ENCODE measurements at places on chromosomes 11 and 22.
A peak's percentile ranks its signal among the peaks of the same experiment; 100 is the strongest.

DNA sequence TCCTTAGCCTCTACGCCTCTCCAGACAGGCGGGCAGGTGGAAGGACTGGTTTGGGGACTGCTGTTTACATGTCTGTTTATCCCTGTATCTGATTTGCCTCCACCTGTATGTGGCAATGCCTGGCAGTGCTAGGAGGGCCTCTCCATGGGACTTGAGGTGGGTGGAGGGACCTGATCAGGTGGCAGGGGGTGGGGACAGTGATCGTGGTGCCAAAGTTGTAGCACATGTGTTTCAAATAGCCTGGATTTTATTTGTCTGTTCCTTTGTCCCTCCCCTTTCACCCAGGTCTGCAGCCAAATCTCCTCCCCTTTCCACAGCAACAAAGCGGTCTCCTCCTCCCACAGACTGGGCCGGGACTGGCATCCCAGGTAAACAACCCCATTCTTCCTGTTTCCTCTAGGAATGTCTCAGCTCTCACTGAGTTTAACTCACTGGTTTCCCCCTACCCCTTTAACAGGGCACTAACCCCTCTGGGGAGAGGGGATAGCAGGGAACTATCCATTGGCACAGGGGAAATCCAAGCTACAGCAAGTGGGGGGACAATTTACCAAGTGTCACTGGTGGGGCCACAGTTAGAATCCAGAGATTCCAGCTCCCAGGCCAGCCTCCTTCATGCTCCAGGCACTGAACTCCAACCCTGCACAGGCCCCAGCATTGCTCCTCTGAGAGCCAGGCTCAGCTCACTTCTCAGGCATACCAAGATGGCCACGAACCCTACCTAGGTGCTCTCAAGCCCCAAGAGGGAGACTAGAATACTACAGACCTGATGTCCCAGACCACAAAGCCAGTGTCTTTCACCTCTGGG, 22.9 kb upstream of the TLCD5 start:
- no peak for DNase-seq

DNA sequence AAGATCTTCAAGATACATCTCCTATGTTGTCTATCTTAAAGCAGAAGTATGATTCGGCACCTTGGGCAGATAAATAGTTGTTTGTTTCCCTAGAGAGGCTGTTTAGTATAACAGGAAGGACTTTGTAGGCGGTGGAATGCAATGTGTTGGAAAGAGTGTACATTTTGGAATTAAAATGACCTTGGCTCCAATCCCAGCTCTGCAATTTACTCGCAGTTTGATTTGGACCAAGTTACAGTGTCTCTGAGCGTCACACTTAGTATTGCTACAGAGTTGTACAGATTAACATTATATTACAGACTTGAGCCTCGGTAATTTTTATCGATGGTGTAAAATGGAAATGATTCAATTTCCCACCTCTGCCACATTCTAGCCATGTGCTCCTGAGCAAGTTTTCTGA, 265.3 kb downstream of the OPCML start:
- no peak for DNase-seq

DNA sequence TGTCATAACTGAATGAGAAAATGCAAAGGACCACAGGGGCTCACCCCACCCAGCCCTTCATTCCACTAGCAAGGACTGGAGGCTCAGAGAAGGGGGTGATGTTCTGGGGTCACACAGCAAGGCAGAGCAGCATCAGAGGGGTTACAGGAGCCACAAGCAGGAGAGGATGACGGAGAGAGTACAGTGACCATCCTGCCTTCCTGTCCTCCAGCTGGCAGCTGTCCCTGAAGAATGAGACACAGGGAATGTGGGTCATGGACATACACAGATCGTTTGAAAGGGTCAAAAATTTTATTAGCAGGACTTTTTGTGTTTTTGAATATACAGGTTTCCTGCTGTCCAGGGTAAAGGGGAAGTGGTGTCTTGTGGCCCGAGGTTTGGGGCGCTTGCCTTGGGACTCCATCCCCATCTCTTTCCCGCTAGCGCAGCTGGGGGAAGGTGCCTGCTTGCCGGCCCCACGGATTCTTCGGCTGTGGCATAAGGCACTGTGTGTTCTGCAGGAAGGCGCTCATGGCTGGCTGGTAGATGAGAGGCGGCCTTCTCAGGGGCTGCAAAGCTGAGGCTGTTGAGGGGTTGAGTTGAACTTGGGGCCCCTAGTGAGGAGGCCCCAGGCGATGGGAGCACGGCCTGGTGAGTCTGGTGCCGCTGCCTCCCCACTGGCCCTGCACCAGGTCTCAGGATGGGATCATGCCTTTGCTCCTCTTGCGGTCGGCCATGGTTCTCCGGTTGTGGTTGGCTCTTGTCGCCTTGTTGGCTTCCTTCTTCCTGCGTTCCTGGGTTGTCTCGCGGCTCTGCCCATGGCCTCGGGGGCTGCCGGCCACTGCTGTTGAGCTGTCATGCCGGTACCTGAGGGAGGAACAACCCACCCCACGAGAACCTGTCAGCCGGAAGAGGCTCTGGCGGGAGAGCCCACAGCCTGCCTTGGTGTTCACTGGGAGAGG, 21.4 kb downstream of the UQCR10 start:
- DNase-seq, result no peak

GRCh38 chr22:35397095-35397904, 2.6 kb upstream of the MCM5 start:
- no peak for DNase-seq

DNA sequence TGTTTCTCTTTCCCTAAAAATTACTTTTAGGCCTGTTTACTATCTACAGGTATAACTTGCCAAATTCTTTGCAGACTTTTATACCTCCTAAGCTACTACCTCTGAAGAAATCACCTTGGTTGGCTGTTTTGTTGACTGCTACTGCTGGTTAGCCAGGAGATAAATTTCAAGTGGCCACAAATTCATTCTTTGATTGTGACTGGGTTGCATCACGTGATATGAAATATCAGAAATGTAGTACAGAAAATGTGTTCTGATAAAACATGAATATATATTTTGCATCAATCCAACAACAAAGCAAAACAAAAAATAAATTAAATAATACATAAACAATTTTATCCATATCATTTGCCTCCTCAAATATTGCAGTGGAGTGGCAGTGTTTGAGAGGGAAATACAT, 291.1 kb downstream of the CNTN5 start:
- DNase-seq, result no peak

DNA sequence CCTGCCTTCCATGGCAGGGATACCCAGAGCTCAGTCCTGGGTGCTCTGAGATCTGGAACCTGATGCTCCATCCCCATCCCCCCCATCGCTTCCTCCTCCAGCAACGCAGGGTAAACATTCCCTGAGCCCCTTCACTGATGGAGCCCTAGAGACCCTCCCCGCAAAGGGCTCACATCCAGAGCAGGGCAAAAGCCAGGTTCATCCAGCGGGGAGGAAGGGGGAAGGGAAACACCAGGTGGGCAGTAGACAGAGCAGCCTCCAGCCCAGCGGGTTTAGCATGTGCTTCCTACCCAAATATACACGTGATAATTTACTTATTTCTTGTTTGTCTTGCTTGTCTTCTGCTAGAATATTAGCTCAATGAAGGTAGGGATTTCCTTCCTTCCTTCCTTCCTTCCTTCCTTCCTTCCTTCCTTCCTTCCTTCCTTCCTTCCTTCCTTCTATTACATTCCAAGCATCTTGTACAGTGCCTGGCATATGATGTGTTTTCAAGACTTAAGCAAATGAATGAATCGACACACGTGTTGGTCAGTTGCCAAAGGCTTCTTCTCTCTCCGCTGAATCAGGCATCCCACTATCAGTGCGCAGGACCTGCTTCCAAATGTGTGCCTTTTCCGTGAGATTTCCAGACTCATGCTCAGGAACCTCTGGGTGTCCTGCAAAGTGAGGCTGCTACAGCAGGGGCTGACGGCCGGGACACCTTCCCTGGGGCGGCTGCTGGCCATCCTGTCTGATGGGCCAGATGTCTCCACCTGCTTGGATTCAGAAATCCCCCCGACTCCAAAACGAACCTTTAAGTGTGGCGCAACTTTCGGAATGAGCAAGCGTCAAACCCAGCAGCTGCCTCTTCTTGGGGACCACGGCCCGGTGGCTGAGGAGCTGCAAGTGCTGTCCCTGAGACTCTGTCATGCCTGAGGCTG, 955.1 kb downstream of the BRD1 start:
- no peak for DNase-seq

GRCh38 chr11:124610295-124610694, 933 bp upstream of the PANX3 start:
- DNase-seq, result no peak

DNA sequence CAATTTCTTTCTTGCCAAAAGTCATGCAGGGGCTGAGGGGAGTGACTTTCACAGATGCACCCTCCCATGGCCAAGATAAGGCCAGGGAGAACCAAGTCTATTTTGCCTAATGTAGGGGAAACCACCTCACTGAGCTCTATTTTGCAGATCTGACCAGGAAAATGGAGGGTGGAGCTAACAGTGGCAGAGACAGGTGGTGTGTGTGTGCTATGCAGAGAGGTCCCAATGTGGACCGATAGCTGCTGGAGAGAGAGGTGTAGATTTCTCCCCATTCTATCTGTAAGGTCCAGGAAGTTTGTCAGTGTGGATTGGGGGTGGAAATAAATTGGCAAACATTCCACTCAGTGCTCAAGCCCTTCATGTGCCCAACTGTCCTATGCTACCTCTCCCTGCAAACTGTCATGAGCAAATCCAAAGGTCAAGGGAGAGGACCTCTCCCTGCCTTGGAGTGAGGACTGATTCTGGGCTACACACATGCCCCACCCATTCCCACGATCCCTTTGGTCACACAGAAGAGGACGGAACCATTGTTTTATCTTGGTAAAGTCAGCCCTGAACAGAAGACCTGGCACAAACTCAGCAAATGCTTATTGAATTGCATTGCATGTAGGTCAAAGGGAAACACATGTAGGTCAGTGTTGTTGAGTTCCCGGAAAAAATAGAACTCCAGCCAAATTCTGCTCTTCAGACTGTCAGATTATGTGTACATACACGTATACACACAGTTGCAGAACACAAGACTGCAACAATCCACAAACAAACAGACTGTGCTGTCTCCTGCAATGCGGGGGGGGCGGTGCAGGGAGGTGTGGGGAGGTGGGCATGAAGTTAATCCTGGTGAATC, 65.9 kb downstream of the C11orf58 start:
- DNase-seq, result peak; percentile 62

- DNase-seq, result peak; percentile 86
Measured at GRCh38 chr22:28750471-28750881, 8.6 kb downstream of the HSCB start.

- peak; percentile 92 for DNase-seq
Measured at GRCh38 chr11:68012843-68013610, 2.9 kb downstream of the ALDH3B1 start.

- DNase-seq, result no peak
Measured at GRCh38 chr11:22860241-22860640, at the start of gene CCDC179. Gene CCDC179 (minus strand): TSS chr11:22860474. CDS start chr11:22860421, 53 bp downstream.

- peak; percentile 55 for DNase-seq
Measured at GRCh38 chr11:9758637-9759518, 95.0 kb downstream of the SWAP70 start.

DNA sequence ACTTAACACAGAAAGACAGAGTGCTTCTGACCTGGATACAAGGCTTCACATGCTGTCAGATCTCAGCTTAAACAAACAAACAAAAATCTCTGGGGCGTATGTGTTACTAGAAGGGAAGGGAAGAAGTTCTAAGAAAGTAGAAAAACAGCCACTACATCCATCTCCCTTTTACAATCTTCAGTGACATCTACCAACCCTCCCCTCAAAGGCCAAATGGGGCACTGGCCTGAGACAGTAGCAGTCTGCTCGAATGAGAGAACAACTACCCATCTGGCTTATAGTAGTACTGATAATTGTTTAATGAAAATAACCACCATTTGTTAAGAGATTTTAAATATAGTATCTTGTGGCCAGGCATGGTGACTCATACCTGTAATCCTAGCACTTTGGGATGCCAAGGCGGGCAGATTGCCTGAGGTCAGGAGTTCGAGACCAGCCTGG, 29.4 kb downstream of the CCDC83 start:
- peak; percentile 31 for DNase-seq

- DNase-seq, result peak; percentile 58
Measured at GRCh38 chr11:66956689-66957290, 1.4 kb downstream of the PC start.

DNA sequence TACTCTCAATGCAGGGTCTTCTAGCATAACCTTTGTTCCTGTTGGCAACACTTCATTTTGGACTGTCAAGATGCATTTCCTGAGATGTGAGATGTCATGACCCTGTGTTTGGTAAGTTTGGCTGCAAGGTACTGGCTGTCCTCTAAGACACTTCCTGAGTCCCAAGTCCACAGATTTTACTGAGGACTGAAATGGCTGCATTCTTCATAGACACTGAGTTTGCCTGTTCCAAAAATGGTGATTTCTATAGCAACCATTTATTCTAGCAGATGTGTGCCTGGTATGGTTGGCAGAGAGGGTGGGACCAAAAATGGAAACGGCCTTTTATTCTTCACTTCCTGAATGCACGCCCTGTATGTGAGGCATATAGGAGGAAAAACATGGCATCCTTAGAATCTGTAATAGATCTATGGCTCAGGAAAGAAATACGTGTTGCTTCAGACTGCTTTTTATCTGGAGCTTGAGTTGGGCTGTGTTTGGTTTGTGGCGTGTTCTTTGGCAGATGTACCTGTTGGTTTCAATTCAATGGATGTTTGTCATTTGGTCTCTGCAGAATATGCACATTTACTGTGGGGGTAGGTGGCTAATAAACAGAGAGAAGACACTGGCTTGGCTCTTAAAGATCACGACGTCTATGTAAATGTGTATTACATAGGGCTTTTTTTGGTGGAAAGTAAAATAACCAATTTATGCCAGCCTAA, 62.4 kb downstream of the ZBTB16 start:
- DNase-seq, result no peak

DNA sequence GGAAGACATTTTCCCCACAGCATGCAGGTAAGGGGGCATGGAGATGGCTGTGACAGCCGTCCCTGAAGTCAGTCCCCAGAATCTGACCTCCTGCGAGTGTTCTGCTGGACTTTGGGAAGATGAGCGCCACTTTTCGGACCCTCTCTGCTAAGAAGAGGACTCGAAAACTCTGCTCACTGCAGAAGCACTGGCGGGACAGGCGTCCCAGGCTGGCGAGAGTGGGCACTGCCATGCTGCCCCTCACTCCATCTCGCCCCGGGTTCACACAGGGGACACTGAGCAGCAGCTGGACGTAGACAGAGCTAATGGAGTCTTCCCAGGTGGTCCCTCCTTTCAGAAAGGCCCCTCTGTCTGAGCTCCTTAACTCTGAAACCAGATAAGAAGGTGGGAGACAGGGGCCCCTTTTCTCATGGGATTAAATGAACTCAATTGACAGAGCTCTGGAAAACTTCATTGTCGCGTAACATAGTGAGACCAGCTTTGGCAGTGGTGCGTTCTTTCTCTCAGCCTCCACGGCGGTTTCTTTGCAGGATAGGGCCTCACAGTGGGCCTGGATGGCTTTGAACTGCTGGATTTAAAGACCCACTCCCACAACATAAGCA, 4.8 kb downstream of the ADAMTS8 start:
- DNase-seq, result no peak

- no peak for DNase-seq
Measured at GRCh38 chr22:47736186-47737034, 974.0 kb downstream of the TBC1D22A start.

All from fibroblast of the aortic adventitia (primary cell).